NK-92 treated with Interleukin-12 subunit alpha and Interleukin-12 subunit beta, amount 100 ng/mL, for 24 hours (cell line): ENCODE measurements at places on chromosomes 11 and 22.

GRCh38 chr11:11565636-11566035 lies 56.2 kb downstream of the GALNT18 start:
- DNase-seq = no peak

DNA sequence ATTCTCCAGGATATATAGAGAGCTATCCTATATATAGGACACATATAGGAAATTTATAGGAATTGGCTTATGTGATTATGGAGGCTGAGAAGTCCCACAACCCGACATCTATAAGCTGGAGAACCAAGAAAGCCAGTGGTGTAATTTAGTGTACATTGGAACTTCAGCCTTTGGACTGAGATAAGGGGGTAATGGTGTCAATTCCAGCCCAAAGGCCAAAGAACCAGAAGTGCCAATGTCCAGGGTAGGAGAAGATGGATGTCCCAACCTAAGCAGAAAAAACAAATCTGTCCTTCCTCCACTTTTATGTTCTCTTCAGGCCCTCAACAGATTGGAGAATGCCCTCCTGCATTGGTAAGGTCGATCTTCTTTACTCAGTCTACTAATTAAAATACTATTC lies 25.5 kb upstream of the SMCO4 start:
- DNase-seq = no peak

DNA sequence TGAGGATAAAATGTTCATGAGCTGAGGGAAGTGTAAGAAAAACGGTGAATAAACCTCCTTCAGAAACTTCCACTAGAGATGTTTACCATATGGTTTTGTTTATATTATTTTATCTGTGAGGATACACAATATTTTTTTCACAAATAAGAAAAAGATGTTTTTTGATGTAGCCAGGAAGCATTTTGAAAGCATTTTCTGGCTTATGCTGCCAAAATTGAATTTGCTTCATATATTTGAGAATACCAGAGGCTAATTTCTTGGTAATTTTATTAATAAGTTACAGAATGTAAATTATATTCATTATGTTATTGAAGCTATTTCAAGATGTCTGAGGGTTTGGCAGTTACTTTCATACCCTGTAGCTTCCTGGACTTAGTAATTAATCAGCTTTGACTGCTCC lies 686.6 kb downstream of the LUZP2 start:
- no peak for DNase-seq

DNA sequence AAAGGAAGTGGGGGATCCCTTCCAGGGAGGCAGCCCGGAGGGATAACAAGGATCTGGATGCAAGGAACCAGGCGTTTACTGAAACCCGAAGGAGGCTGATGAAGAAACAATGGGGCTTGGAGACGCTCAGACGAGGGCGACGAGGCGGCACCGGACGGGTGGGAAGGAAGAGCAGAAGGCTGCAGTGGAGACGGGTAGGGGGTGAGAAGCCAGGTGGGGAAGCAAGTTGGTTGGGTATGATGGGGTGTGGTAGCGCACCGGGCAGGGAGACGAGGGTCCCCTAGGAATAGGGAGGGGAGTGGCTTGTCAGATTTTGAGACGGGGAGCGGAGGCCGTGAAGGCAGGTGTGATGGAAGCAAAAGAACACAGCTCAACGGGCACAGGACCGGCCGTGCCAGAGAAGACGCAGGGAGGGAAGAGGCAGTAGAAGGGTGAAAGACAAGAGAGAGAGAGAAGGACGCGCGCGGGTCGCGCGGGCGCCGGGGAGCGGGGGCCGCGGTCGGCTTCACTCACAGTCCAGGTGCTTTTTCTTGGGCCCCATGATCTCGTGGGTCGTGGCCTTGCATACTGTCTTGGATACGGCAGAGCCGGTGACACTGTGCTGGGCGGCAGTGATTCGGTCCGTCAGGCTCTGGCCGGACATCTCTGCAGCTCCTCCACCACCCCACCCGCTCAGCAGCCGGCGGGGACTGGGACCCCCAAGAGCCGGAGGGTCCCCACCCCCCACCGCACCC lies 579 bp downstream of the PICALM start:
- no peak for DNase-seq

GRCh38 chr11:102633385-102634026 lies 8.4 kb upstream of the MMP20 start:
- DNase-seq = no peak

GRCh38 chr22:44862981-44863860 lies 110.8 kb downstream of the ARHGAP8 start:
- DNase-seq = no peak

GRCh38 chr22:49784630-49784971 lies 43.1 kb downstream of the BRD1 start:
- no peak for DNase-seq

- no peak for DNase-seq
These were observed 5.4 kb upstream of the RPS6KB2 start for GRCh38 chr11:67422891-67423290.
